Activated effector memory CD4-positive, alpha-beta T cell treated with Interleukin-2 at 50 U/mL for 16 hours (primary cell): ENCODE measurements at places on chromosomes 6 and 20.

DNA sequence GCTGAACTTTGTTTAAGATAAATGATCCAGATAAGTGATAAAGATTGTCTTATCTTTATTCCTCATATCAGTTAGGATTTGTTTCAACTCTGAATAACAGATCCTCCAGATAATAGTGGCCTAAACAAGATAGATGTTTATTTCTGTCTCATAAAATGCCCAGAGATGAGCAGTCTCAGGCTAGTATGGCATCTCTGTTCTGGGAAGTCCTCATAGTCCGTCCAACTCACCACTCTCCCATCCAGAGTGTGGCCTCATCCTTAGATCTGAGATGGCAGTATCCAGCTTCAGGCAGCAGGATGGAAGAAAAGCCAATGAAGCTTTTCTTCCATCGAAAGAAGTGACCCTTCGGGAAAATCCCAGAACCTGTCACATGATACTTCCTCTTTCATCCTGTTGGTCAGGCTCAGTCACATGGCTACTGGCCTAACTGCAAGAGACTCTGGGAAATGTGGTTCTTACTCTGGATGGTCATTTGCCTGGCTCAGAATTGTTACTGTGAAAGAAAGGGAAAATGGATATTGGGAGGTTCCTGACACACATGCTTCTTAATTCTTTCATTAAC, 29.4 kb upstream of the TAGAP start:
- DNase-seq, result no peak

- no peak for DNase-seq
Measured at GRCh38 chr6:84798257-84798656, 33.9 kb upstream of the TBX18 start.

- no peak for DNase-seq
Measured at GRCh38 chr6:147381712-147382111, 126.8 kb upstream of the SAMD5 start.

DNA sequence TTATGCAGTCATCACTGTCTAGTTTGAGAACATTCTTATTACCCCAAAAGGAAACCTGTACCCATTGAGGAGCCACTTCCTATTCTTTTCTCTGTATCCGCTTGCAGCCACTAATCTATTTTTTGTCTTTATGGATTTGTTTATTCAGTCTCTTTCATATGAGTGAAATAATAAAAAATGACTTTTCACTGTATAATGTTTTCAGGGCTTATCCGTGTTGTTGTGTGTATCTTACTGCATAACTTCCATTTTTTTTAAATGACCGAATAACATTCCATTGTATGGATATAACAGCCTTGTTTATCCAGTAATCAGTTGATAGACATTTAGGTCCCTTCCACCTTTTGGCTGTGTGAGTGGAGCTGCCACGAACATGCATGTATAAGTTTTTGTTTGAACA, 86.6 kb downstream of the ZFAND3 start:
- DNase-seq, result no peak

DNA sequence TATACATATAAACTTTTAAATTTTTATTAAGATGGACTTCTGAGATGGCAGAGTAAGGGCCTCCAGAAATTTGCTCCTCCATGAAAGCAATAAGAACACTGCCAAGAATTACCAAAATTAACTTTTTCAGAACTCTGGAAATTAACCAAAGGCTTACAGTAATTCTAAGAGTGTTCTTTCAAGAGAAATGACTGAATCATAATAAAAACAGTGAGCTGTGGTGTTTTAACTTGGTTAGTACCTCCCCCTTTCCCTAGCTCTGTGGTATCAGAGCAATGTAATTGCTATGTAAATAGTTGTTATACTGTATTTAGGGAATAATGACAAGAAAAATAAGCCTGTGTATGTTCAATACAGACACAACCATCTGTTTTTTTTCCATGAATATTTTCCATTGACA, 19.0 kb downstream of the HECA start:
- no peak for DNase-seq

DNA sequence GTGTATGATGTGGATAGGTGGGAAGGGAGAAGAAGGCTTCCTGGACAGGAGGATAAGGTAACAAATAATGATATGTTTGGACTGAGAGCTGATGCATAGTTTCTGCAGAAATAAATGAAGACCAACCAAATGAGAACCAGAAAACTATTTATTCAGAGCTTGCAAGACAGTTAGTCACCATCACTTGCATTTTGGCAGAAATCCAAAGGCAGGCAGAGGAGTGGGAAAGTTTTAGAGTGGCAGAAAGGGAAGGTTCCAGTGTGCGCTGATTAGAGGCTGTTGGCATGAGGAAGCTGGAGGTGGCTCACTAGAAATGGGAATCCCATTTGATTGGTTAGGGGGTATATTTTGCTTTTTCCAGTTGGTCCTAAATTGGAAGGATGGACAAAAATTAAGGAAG, 13.0 kb upstream of the F13A1 start:
- DNase-seq, result no peak

- DNase-seq, result no peak
Measured at GRCh38 chr6:39867592-39867991, 66.7 kb downstream of the MOCS1 start.

DNA sequence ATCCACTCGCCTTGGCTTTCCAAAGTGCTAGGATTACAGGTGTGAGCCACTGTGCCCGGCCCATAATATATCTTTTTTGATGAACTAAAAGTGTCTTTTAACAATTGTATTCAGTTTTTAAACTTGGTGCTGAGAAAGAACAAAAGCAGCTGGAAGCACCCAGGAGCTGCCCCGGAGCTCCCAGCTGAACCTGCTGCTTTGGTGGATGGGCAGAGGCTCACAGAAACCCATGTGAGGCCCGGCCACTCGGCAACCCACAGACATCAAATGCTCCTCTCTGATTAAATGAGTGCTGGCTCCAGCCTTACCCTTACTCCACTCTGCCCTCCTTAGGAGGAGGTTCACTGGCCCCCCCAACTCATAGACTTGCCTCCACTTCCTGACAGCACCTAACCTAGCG, 59.4 kb upstream of the FRMD1 start:
- DNase-seq, result no peak
